ENCODE measurements at places on chromosomes 11 and 22.

- no peak for DNase-seq
Observed at GRCh38 chr11:59152312-59152951, 9.8 kb downstream of the FAM111A start.

- no peak for DNase-seq
Observed at GRCh38 chr11:91819195-91819594, 405.4 kb upstream of the FAT3 start.

DNA sequence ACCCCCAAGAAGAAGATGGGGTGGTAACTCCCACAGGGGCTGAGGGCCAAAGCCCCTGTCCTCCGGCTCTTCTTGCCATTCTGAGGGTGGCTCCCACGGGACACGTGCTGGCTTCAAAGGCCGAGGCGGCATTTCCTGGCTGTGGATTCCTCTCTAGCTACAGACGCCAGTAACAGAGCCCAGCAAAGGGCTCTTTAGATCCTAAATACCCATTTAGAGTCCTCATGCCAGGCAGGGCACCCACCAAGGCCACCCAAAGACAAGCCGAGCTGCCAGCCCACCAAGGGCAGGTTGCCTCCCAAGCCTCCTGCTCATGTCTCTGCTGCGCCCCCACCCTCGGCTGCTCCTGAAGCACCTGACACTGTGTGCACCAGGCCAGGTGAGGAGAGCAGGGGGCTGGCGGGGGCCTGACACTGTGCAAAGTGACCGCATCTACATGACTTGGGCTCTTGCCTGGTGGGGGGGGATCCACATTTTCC lies 5.7 kb downstream of the LRFN4 start:
- DNase-seq = no peak

- no peak for DNase-seq
Observed at GRCh38 chr11:78995171-78995570, 420.5 kb upstream of the NARS2 start.

DNA sequence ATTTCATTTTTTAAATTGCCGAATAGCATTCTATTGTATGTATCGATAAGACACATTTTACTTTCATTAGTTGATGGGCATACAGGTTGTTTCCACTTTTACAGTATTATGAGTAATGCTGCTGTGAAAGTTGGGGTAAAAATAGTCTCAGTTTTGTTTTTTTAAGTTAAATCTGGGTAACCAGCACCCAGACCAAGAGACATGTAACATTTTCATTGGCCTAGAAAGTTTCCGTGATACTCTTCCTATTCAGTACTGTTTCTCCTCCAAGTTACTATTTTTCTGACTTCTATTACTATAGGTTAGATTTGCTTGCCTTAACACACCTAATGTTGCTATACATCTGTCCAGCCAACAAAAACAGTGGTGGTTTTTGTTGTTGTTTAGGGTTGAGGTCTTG lies 12.3 kb downstream of the IPO7 start:
- no peak for DNase-seq

GRCh38 chr11:78767027-78767932 lies 192.6 kb upstream of the NARS2 start:
- DNase-seq = no peak

DNA sequence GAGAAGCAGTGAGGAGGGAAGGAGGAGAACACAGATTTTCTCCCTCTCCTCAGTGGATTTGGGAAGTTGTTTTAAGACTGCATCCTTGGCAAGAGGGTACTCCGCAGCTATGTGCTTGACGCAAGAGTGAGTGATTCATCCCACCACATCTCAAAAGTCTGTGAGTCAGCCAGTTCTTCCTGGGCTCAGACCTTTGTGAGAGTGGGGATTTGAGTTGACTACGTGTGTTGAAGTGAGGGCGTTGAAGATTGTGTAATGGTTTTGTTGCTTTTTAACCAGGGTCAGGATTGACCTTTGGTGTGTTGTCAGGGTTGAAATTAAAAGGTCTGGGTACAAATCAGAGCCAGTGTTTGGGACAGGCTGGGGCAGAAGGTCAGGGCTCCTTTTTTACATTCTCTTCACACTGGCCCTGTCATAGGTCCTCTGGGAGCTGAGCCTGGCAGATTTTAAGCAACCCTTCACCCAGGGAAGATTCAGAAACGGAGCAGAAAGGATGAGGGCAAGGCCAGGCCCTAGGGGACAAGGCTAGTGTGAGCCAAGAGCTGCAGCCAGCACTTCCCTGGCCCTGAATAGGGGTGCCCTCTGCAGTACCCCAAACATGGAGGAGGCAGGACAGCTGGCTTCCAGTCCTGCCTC lies 4.2 kb upstream of the C11orf86 start:
- DNase-seq = peak; percentile 93
